Sigmoid colon (tissue), 7 donors: ENCODE measurements at places on chromosomes 11 and 22. TPM values are rescaled to one million over a fixed set of nuclear protein-coding genes. Genes with fewer than 3 reads are reported as not detected.

DNA sequence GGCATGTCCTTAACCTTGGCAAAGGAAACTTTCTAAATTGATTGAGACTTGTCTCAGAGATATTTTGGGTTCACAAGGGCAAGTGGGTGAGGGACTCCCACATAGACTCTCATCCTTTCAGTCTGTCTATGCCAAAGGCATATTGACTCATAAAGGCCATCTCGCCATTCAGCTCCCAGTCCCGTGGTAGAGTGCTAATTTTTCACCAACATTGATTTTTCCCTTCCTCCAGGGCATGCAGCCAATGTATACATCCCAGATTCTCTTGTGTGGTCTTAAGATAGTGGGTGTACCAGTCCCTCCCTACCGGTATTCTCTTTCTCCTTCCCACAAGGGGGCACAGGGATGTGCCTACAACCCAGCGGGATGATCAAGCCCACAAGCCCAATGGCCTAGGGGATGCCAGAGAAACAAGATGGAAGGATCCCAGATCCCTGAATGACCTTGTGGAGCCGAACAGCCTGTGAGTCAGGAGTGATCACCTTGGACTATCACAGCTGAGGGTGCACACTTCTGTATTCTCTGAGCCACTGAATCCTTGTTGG lies 7.9 kb downstream of the C11orf96 start:
- no peak for DNase-seq
- H3K36me3 ChIP-seq = no peaks in the 10 kb centered on the region
- no peak overlapping the region for H3K4me3 ChIP-seq
- peaks cover 18% of the 10 kb centered on the region for H3K27me3 ChIP-seq

DNA sequence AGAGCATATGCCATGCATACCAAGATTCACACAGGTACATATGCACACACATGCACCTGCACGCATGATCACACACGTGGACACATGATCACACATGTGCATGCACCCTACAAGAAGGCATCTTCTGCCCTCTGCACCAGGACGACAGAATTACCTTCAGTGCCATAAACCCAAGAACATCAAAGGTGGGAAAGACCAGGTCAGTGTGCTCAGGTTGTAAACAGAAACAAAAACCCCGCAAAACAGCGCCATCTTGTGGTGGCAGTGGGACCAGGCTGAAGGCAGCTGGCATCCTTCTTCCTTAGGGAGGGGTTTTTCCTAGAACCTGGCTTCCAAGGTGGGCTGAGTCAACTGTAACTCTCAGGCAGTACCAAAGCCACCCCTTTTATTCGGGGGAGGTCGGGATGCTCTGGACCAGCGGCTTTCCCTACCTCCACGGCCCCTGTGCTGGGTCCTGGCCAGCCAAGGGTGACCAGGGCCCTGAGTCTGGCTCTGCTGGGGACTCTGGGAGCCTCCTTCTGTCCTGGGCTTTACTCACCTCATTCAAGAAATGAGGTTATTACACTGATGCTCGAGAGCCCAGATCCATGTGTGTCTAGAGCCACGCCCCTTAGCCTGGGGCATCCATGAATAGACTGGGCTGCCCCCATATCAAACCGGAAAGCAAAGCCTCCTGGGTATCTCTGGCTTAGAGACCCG lies 69.4 kb upstream of the FGF3 start:
- DNase-seq = no peak
- peaks cover 14% of the 10 kb centered on the region for H3K27me3 ChIP-seq
- H3K36me3 ChIP-seq = no peaks in the 10 kb centered on the region
- no peak overlapping the region for H3K27ac ChIP-seq

SCGB1D2 gene
- total RNA-seq = not detected

DNA sequence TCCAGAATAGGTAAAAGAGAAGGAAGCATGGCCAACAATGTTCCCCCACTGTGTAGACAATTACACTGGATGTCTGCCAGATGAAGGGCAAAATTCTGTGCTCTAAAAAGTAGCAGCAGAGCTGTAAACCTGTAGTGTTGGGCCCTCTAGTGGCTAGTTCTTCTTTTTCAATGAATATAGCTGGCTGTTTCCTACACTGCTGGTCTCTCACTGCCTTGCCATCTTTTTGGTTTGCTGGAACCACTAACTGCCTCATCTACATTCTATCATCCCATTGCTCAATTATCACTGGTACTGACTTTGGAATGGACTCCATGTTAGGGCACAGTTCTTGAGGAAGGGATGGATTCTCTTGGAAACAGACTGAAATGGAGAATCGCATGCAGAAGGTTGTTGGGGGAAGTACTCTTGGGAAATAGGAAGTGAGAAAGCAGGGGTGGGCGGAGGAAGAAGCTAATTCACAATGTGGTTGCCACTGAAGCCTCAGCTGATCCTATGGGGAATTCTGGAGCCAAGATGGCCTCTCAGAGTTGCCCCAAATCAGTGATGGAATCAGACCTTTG lies 17.9 kb downstream of the KCNE3 start:
- H3K4me1 ChIP-seq = peaks cover 5% of the 10 kb centered on the region
- H3K27ac ChIP-seq = no peak overlapping the region
- DNase-seq = peak; percentile 68
- no peaks in the 10 kb centered on the region for H3K27me3 ChIP-seq
- no peak overlapping the region for H3K4me3 ChIP-seq

TRIM48 gene
- not detected for total RNA-seq

HTR3B gene
- total RNA-seq = not detected

- no peak overlapping the region for H3K4me3 ChIP-seq
- H3K27me3 ChIP-seq = no peaks in the 10 kb centered on the region
- peak overlapping the region; percentile 20 for H3K27ac ChIP-seq
- H3K36me3 ChIP-seq = no peaks in the 10 kb centered on the region
Observed at GRCh38 chr22:37525073-37525745, 6.0 kb upstream of the CARD10 start.

DNA sequence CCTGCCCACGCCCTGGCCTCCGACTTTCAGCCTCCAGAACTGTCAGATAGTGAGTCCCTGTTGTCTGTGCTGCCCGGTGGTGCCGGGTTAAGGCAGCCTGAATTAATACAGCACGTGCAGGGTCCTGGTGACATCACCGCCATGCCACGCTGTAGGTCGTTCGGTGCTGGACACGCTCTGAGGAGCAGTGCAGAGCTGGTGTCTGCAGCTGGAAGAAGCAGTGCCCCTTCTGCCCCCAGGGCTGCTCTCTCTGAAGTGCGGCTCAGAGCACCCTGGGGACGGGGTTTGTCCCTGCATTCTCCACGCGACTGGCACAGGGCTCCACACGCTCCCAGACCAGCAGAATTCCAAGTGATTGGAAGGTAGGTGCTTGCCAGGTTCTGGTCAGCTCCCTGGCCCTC lies 831.5 kb downstream of the TBC1D22A start:
- H3K4me3 ChIP-seq = no peak overlapping the region
- peak; percentile 45 for DNase-seq
- H3K27me3 ChIP-seq = no peaks in the 10 kb centered on the region
- H3K36me3 ChIP-seq = no peaks in the 10 kb centered on the region

OR2AG1 gene
- not detected for total RNA-seq

DNA sequence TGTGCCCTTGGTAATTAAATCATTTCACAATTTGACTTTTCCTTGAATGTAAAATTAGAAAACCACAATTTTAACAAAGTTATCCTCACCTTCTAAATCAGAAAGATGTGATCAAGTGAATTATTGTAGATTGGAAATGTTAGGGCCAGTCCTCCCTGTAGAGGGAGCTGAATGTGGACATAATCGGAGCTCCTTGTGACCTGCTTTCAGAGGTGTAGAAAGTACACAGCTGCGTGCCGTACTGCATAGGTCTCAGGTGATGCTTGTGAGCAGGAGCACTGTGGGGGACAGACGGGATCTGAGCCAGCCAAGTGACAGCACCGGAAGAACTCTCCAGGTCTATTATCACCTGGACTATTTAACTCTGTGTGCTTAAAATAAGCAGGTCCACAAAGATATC lies 338.0 kb downstream of the AASDHPPT start:
- H3K4me3 ChIP-seq = no peak overlapping the region
- no peaks in the 10 kb centered on the region for H3K27me3 ChIP-seq
- H3K27ac ChIP-seq = no peak overlapping the region
- no peaks in the 10 kb centered on the region for H3K4me1 ChIP-seq
- no peaks in the 10 kb centered on the region for H3K36me3 ChIP-seq
- no peak for DNase-seq

DNA sequence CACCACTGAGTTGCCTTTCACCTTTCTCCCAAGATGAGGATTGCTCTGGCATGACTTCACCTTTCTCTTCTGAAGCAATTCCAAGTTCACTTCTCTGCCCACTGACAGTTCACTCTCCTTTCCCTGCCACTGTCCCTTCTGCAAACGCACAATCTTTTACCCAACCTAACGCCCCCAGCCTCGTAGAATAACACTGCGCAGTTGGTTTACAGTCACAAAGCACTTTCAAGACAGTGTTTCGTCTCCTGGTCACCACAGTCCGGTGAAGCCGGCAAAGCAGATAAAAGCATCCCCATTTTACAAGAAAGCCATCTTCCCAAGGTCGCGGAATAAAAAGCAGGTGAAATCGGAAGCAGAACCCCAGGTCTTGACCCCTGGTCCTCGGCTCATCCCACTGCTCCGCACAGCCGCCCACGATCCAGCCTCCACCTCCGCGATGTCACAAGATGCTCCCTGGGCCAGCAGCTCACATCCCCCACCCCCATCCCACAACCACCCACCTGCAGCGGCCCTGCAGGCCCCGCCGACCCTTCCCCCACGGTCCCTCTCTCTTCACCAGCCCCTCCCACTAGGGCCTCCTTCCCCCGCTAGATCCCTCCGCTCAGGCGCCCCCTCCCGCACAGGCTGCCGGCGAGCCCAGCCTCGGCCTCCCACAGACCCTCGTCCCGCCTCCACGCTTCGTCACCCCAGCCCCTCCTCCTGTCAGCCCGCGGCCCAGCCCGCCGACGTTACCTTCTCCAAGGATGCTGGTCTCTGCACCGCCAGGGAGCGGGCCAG lies 585 bp downstream of the PI4KA start:
- H3K27ac ChIP-seq = peak overlapping the region; percentile 94
- peak; percentile 95 for DNase-seq
- H3K36me3 ChIP-seq = no peaks in the 10 kb centered on the region
- peak overlapping the region; percentile 97 for H3K4me3 ChIP-seq
- no peaks in the 10 kb centered on the region for H3K27me3 ChIP-seq
- peaks cover 41% of the 10 kb centered on the region for H3K4me1 ChIP-seq

DNA sequence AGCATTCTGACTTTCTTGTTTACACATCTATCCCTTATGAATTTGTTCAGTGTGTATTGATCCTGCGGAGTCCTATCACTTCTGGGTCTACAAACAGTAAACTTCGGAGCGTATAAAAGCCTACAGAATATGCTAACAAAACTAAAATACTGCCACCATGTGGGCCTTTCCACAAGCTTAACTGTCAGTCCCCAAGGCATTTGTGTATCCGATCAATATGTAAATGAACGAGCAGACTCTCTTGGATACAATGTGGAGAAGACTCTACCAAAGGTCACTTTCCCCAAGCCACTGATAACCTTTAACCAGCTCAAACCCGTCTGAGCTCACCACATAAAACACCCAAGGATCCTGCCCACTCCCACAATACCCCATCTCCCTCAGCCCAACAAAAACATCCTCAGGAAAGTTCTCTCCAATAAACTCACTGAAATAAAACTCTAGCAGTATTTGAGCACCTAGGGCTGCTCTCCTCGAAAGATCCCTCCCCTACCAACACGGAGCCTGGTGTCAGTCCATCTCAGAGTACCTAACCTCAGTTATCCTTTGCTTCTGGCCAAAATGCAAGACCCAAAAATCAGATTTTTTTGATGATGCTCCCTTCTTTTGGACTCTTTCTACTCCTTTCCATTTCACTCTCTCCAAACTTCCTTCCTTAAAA lies 17.8 kb downstream of the ADA2 start:
- no peak overlapping the region for H3K4me3 ChIP-seq
- DNase-seq = no peak
- H3K27me3 ChIP-seq = no peaks in the 10 kb centered on the region
- H3K4me1 ChIP-seq = no peaks in the 10 kb centered on the region
- no peaks in the 10 kb centered on the region for H3K36me3 ChIP-seq
- no peak overlapping the region for H3K27ac ChIP-seq

- no peaks in the 10 kb centered on the region for H3K27me3 ChIP-seq
- no peak overlapping the region for H3K4me3 ChIP-seq
- no peak for DNase-seq
- H3K36me3 ChIP-seq = peaks cover 57% of the 10 kb centered on the region
Observed at GRCh38 chr11:68780829-68781228, 29.5 kb upstream of the TESMIN start.

DNA sequence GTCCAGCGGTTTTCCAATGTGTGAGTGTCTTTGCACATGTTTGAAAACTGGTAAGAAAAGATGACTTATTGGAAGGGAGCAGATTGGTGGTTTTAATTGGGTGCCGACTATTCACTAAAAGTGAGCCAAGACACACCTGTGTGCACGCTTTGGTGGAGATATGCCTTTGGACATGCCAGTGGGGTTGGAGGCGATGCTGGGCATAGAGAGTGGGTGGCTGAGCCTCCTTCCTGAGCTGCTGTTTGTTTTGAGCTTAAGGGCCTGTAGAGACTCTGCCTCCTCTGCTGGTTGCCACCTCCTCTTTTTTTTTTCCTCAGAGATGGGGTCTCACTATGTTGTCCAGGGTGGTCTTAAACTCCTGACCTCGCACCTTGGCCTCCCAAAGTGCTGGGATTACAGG lies 9.5 kb downstream of the IGHMBP2 start:
- H3K4me1 ChIP-seq = no peaks in the 10 kb centered on the region
- H3K4me3 ChIP-seq = no peak overlapping the region
- peaks cover 73% of the 10 kb centered on the region for H3K36me3 ChIP-seq
- DNase-seq = no peak
- no peak overlapping the region for H3K27ac ChIP-seq

OR2D2 gene
- not detected for total RNA-seq

OR51B2 gene
- total RNA-seq = not detected

DNA sequence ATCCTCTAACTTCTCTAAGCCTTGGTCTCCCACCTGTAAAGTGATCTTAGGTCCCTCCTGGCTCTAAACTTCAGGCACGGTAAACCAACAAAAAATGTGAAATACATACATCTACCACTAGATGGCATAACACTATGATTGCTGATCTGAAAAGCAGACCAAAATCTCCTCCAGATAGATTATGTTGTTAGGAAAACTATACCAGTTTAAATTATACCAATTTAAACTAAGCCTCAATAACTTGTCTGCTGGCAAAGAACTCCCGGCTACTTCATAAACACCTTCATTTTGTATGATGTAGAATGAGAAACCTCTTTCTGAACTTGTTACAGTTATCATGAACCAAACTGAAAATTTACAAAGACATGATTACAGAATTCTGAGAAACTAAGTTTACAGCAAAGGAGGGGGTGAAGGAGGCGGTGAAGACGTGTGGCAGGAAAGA lies 85.9 kb downstream of the SBF2 start:
- no peak for DNase-seq
- H3K27ac ChIP-seq = no peak overlapping the region
- no peak overlapping the region for H3K4me3 ChIP-seq
- H3K27me3 ChIP-seq = no peaks in the 10 kb centered on the region
- no peaks in the 10 kb centered on the region for H3K36me3 ChIP-seq

RCOR2 gene
- 0.49 TPM for total RNA-seq

KLHL35 gene
- total RNA-seq = not detected

GRCh38 chr11:32462011-32462690 lies 26.8 kb upstream of the WT1 start:
- no peaks in the 10 kb centered on the region for H3K4me1 ChIP-seq
- H3K27ac ChIP-seq = no peak overlapping the region
- no peaks in the 10 kb centered on the region for H3K27me3 ChIP-seq
